ENCODE measurements at places on chromosomes 12 and 14. TPM values are rescaled to one million over a fixed set of nuclear protein-coding genes. Genes with fewer than 3 reads are reported as not detected.

The CATSPERB gene
- 0.27 TPM for total RNA-seq

The SIX1 gene
- total RNA-seq = not detected

GRCh38 chr14:30387871-30388270 lies 171.1 kb upstream of the G2E3 start:
- no peak for DNase-seq

The STYX gene
- 13.2 TPM for total RNA-seq

- no peak for DNase-seq
Observed at GRCh38 chr12:66449531-66449930, 147.2 kb downstream of the HELB start.

DNA sequence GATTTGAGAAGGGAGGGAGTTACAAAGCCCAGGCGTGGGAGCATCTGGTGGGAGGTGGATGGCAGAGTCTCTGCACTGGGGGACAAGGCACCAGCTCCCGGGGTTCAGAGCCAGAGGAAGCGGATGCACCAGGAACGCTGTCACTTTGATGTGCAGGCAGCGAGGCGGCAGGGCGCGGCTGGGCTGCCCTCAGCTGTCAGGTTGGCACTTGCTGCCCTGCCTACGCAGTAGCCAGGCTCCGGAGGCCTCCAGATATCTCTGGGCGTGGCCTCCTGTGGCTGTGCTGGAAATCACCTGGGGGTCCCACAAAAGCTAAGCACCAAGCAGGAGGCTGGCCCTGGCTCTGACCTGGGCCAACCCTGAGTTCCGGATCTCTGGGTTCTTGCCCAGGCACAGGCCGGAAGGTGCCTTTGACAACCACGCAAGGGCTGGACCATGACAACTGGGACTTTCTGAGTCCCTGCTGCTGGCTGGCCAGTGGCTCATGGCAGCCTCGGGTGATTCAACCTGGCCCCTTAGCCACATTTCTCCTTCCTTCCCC lies 62.1 kb upstream of the MAP1LC3B2 start:
- DNase-seq = no peak
